GM13976 (cell line): ENCODE measurements at places on chromosomes 7 and 10.

DNA sequence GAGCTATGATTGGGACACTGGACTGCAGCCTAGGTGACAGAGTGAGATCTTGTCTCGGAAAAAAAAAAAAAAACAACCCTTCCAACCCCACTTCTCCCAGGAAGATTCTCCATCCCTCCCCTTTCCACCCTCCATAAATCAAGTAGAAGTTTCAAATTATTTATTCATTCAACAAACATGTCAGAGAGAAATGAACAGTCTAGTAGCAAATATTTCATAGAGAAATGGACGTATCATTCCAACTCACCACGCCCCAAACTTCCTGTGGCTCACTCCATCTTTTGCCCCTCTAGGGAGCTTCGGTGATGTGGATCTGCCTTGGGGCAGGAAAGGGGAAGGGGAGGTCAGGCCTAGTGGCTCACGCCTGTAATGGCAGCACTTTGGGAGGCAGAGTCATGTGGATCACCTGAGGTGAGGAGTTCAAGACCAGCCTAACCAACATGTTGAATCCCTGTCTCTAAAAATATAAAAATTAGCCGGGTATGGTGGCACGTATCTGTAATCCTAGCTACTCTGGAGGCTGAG lies 638 bp upstream of the TRAPPC14 start:
- no peak for DNase-seq

- DNase-seq: no peak
Observed at GRCh38 chr10:86043236-86043635, 323.4 kb downstream of the GRID1 start.

DNA sequence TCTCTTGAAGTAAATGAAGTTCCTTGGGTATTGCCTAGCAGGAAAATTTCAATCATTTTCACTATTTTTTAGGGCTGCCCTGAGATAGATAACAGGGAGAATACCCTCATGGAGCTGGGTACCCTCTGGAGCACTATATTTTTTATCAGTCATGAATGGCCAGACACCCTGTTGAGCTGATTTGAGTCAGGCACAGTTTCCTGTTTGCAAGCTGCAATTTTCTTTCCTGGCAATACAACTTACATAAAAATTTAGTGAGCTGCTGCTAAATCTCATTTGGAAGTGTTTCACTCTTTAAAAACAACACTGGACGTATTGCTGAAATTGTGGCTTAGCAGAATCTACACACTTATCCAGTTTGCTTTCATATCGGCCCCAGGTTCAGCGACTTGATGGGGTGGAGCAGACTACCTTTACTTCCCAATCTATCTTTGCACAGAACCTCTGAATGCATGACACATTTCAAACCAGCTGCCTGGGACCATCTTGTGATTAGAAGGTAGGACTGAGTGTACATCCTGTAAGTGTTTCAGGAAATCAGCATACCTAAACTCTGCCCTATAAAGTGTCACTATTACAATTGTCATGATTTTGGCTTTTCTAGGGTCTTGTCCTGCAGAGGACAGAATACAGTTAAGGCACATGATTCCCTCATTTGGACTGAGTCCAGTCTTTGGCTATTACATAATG lies 125.7 kb upstream of the FAM3C start:
- DNase-seq: no peak

- no peak for DNase-seq
Observed at GRCh38 chr7:84722086-84722485, 464.8 kb downstream of the SEMA3D start.

DNA sequence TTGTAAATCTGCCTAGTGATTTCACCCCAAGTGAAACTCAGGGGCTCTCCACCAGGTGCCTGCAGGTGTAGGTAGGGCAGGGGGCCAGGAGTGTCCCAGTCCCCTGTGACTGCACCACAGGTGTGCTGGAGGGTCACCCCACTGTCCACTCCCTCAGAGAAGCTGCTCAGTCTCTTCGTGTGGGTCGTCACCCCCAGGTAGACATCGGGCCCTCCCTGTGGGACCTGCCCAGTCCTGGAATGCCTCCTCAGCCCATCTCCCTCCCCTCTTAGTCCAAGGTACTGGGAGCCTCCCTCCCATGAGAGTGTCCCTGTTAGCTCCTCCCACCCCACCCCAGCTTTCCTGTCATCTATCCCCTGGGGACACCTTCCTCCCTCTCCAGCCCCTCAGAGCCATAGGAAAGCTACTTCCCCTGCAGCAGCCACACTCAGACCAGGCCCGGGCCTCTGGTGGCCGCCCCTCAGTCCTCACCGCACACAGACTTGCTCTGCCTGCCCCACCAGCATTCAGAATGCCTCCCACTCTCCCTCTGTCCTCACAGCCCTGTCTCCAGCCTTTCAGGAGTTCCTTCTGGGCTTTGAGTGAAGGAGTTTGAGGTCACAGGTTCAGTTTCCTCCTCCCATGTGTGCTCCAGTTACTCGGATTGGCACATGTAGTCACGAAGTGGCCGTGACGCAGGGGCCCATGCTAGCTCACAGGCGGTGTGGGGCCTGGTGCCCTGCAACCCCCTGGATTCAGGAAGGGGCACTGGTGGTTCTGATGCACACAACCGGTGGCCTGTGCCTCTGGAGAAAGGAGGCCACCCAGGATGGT lies 5.1 kb downstream of the ALOX5 start:
- no peak for DNase-seq

GRCh38 chr10:75115137-75115536 lies 3.7 kb downstream of the SAMD8 start:
- no peak for DNase-seq

- no peak for DNase-seq
Observed at GRCh38 chr7:148773334-148773733, 74.6 kb downstream of the CUL1 start.

DNA sequence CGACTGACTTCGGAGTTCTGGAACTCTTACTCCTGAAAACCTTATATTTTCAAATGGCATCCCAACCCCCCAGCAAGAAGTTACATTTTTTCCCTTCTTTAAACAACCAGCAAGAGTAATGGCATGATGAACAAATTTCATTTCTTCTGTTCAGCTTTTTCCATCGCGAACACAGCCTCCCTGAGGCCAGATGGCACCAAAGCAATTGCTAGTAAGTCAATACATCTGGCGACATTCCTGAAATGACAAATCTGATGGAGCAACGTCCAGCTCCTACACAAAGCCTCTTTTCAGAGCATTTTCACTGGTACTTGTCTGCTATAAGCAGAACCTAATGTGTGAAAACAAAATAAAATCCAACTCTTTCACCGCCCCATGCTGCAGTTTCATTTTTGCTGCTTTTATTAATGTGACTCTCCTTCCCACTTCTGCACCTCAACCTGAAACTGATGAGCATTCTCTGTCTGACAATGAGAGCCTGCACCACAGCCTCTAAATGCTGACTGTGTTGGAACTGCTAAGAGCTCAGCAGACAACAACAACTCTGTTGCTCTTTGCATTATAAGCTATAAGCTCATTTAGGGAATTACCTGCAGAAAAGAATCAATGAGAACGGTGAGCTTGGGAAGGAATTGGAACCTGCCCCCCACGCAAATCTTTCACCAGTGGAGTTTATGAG lies 229.8 kb downstream of the FGFR2 start:
- no peak for DNase-seq

DNA sequence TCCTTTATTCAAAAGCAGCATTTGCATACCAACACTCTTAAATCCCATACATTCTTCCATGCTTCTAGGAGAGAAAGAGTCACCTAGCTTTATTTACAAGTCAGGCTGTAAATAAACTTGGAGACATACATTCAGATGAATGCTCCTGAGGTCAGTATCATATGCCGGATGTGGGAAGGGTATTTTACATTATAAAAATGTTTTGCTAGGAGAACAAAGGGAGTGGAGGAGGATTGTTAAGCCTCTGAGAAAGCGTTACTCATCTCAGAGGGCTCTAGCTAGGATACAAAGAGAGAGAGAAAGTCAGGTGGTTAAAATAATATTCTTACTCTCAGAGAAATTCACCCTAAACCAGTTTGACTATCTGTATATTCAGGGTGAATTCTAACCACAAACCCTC lies 300.9 kb upstream of the NPSR1 start:
- no peak for DNase-seq

- no peak for DNase-seq
Observed at GRCh38 chr10:123972481-123973401, 81.1 kb upstream of the CPXM2 start.

GRCh38 chr10:114356751-114357514 lies 47.4 kb downstream of the AFAP1L2 start:
- DNase-seq: no peak

- no peak for DNase-seq
Observed at GRCh38 chr10:100043796-100044195, 34.0 kb upstream of the DNMBP start.

- DNase-seq: no peak
Observed at GRCh38 chr10:33211106-33211878, 123.2 kb downstream of the NRP1 start.

DNA sequence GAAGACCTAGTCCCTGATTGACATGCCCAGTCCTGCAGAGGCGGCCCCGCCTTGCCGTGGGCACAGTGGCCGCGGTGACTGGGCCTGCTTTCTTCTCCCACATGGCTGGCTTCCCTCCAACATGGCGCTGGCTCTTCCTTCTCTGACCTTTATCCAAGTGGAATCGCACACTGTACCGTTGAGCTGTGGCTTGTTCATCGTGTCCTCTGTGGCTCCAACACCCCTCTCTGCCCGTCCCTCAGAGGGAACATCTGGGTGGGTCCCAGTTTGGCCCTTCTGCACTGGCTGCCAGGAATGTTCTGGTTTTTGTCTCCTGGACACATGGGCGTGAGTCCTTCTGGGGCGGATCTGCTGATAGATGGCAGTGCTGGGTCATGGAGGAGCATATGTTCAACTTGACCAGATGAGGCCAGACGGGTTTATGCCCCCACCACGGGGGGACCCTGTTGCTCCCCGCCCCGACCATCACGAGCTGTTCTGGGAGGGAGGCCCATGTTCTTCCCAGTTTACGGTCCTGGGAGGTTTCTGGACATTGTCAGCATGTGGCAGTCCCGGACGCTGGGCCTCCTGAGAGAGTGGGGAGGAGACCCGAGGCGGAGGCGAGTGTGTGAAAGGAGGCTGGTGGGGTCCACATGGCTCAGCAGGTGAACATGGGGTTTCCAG lies 63.5 kb downstream of the LHPP start:
- DNase-seq: no peak

- no peak for DNase-seq
Observed at GRCh38 chr7:82319674-82320118, 123.9 kb downstream of the CACNA2D1 start.

DNA sequence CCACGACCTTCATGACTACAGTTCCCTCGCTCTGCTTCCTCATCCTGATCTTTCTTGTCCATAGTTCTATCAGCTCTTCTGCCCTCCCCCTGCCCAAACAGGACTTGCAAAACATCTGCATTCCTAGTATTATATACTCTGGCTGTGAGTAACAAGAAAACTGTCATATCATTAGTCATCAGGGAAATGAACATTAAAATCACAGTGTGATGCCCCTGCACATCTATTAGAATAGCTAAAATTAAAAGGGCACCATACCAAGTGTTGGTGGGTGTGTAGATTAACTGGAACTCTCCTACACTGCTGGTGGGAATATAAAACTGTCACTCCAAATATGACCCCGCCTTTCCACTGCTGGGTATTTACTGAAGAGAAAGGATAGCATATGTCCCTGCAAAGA lies 141.8 kb downstream of the C7orf25 start:
- DNase-seq: no peak
